ENCODE measurements at places on chromosomes 2 and 18.

- DNase-seq, result no peak
Observed at GRCh38 chr18:36304723-36305122, 7.2 kb downstream of the FHOD3 start.

DNA sequence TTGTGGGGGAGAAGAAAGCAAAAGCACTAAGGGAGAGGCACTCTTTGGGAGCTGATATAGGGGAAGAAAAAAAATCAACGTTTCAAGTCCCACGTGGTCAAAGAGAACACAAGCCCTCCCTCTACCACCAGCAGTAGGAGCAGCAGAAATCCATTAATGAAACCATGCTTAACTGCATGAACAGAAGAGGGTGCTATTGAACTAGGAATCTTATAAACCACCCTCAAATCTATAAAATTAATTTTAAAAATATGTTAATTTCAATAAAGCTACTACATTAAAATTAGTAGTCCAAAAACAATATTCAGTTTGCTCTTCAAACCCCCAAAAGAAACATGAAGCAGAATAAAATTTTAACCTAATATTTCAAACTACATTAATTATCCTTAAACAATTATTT is 147.8 kb downstream of the TMEM18 start:
- no peak for DNase-seq

DNA sequence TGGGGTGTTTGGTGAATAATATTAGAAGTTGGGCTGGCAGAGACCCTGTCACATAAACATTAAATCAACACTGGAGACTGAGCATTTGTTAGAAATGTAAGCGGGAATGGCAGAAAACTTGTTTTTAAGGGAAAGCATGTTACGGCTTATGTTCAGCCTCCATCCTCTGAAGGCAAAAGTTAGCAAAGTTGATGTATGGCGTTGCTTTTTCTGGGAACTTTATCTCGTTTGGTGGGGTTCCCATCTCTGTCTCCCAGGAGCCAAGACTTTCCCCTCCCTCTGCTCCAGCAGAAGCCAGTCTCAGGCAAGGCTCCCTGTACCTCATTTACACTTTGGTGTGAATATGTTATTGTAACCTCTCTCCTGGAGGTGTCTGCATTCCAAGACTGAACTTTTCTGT is 105.1 kb downstream of the MSH2 start:
- DNase-seq, result no peak

DNA sequence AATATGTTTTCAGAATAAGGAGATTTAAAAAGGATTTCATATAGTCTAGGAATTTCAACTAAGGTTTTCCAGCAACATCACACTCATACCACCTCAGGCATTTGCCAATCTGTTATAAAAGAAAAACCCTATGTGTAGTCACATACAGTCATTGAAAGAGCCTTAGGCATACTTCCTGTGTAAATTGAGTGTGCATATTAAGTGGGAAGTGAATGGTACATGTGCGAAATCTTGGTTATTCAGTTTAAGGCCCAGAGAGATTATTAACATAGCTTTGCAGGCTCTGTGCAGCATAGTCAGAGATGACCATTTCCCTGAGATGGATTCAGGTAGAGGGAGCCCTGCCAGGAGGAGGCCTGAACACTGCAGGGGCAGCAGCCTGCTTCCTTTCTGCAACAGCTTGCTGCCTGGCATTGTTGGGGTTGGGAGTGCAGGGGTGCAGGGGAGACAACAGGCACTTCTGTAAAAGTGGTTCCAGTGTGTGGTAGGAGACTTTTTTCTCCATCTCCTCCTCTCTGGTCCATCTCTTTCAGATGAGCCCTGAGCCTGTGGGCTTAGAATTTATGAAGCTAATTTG is 100.1 kb upstream of the OSR1 start:
- no peak for DNase-seq

DNA sequence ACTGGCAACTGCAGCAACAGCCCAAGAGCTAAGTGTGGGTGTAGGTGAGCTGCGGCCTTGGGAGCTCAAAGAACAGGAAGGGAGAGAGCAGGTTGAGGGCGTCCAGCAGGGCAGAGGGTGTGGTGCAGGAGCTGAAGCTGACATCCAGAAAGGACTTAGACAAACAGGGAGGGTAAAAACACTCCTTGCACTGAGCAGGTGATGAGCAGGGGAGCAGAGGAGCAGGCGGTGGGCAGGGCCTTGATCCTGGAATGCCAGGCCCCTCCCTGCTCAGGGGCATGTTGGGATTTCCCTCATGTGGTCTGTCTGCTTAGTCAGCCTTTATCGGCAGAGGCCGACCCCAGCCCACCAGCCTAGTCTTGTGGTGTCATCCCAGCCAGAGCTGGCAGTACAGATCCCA is 63.6 kb downstream of the VSNL1 start:
- no peak for DNase-seq

DNA sequence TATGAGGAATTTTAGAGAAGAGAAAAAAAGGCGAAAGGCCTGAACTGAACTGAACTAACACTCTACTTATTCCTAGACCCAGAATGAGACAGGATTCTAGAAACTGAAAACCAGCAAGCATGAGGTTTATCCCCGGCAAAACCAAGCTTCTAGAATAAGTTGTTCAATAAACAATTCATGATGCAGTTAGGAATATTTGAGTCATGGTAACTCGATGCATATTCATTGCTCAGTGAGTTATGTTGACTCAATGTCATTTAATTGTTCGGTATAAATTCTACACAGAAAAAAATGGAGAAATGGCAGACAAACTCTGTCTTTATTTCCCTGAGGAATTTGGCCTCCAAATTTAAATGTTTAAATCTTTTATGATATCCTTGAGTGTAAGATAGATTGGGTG is 321.5 kb downstream of the SATB2 start:
- DNase-seq, result no peak

DNA sequence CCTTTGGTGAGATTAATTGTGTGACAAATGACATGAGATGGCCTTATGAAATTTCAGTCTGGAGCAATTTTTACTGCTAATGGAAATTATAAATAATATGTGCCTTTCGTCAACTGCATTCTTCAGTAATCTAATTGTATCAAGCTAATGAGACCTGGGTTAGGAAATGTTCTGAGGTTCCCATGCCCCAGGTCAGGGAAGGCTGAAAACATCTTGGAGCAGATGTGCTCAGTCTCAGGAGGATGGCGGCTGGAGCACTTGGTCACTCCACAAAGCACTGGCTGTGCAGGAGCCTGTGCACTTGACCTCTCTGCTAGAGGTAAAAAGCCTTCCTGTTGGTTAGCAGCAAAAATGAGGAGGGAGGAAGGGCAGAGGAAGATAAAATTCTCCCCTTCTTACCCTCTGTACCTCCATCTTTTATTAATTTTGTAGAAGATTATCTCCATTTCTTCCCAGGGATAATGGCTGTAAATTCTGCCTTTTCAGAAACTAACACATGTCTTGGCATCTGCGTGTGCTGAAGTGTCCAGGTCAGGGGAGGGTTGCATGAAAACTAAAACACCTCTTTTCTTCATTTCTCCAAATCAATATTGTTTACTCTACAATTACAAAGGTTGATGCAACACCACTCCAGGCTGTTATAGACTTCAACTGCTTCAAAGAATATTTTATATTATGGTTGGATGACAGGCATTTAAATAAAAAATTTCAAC is 1606.4 kb upstream of the ACVR2A start:
- DNase-seq, result no peak

GRCh38 chr2:77348821-77349220 is 173.4 kb downstream of the LRRTM4 start:
- no peak for DNase-seq

- DNase-seq, result no peak
Observed at GRCh38 chr2:240211598-240212424, 71.4 kb upstream of the OTOS start.
